NCI-H1417 (cell line): ENCODE measurements at places on chromosomes 11 and 22.
A peak's percentile ranks its signal among the peaks of the same experiment; 100 is the strongest.

DNA sequence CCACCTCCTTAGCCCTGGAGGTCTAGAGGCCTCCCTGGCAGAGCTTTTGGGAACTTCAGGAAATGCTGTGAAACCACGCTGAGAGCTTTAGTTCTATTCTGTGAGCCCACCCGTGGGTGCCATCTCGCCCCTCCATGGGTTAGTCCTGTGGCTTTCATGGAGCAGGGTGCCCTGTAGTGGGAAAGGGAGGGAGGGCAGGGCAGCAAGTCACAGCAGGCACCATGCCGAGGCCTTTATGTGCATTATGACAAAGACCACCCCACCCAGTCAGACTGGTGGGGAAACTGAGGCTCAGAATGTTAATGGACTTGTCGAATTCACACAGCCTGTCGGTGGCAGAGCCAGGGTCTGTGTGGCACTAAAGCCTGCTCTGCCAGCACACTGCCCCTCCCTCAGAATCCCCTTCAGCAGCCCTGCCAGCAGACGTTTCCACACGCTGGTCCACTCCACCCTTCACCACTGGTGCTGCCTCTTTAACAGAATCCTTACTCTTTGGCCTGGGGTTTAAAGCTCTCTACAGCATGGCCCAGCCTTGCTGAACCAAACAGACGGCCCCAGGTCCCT is 13.4 kb downstream of the TMPRSS13 start:
- DNase-seq: no peak

- no peak for DNase-seq
Observed at GRCh38 chr11:128680906-128681305, 13.0 kb upstream of the FLI1 start.

DNA sequence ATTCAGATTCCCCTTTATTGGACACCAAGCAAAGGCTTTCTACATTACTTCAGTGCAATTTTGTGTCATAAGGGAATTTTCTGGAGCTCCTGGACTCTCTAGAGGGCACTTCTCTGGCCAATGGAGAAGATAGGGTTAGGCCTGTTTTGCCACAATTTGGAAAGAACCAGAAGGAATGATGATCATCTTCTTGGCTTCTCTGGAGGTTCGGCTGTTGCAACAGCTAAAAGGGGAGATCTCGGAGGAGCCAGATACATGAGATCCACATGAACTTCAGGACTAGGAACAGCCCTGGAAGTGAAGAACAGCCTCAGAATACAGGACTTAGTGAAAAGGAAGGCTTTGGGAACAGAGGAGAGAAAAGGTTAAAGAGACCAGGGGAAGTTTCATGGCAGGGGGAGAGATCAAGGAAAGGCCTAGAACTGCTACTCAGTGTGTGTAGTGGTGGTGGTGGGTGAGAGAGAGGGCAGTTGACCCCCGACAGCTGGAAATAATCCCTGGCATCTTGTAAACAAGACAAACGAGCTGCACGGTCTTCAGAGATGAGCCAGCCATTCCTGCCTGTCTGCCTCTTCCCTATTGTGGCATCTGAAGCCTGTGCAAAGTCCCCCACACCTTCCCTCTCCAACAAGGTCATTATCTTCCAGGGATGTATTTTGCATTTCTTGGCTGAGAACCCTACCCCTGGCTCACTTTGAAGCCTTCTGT is 83.8 kb downstream of the CCDC81 start:
- DNase-seq: no peak

DNA sequence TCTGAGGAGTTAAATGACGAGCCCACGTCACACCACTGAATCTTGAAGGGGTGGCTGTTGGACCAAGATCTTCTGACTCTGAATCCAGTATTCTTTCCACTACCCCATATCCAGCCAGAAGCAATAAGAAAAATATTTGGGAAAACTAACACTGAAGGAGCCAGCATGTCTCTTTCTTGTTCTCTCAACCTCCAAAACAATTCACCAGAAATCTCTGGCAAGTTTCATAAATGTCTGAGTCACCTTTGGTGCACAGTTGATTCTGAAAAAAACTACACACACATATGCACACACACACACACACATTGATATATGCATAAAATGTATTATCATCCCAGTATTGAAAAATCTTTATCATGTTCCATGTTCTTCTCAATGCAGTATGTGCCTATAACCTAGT is 104.3 kb upstream of the BLID start:
- no peak for DNase-seq

DNA sequence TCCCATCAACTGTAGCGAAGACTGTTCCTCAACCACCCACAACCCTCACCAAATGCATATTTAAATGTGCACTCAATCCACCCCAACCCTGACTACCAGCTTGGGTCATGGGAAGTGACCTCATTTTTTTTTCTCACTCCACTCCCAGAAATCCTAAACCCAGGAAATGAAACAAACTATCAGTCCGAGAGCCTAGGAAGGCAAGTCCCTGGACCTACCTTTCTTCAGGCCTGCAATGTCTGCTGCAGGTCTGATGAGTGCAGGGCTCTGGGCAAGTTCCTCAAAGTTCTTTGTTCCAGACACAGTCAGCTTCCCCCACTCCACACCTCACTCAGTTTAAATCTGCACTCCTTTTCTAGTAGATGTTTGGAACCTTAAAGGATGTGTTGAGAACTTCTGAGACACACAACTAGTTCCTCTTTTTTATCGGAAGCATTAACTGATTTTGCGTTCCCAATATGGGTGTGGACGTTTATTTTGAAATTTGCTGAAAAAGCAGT is at the start of gene MS4A4E:
TSS of gene MS4A4E (minus strand) at position 398 of the 500 bp plus-strand sequence. CDS start 13,082 bp downstream, outside the sequence.
- DNase-seq: no peak

DNA sequence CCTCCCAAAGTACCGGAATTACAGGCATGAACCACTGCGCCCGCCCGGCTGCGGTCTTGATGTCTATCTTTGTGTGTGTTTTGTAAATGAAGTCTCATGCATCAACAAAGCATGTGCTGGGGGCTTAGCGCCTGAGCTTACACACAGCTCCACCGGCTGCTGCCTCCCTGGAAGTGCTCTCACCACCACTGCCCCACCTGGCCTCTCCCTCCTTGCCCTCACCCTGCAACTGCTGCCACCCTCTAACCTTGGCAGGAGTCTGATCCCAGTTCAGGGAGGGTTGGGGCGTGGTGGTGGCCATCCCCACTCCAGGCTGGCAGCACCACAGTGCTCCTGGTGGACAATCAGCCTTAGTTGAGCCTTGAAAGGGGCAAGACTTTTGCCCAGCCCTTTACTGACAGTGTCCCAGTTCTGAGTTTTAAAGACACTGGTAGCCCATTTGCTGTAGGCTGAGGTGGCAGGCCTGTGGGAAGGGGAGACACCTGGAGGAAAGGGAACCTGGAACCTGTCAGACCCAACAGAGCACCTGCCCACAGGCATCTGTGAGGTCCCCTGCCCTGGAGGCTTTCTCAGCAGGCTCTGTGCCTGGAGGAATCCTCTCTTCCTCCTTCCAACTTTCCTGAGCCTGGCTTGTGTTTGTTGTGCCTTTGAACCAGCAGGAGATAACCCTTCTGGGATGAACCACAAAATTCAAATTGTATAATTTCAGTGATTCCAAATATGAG is 42.4 kb upstream of the WEE1 start:
- DNase-seq: no peak

GRCh38 chr11:101211407-101211975 is 81.9 kb upstream of the PGR start:
- DNase-seq: no peak

DNA sequence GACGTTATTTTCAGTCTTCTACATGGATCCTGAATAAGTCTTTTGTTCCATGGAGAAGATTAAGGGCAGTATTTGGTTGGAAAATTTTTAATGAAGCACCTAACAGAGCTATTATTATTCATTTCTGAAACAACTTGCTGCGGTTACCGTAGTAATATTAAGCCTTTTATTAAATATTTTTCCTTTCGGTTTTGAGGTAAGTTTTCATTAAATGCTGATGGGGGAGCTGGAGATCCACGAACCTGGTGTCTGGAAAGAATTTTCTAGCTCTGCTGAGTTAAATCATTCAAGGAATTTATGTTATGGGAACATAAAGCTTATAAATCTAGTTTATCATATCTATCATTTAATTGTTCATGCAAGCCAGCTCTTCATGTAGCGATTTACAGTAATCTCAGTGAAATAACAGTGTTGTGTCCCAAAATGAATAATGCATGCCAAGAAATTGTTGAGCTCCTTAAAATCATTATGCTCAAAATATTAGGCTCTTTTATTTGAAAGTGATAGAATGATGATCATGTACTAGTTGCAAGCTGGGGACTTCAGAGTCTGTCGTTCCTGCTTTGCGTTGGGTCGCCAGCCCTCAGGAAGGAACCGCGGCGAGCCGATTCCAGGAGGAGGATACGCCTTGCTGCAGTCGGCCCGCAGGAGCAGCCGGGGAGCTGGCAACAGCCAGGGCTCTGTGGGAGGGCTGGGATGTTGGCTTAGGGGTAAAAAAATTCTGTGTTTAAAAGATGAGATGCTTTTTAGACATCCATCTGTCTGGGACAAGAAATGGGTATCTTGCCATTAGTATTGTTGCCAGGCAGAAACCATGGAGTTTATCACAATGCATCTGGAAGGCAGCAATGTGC is 83.1 kb downstream of the TBC1D22A start:
- no peak for DNase-seq

DNA sequence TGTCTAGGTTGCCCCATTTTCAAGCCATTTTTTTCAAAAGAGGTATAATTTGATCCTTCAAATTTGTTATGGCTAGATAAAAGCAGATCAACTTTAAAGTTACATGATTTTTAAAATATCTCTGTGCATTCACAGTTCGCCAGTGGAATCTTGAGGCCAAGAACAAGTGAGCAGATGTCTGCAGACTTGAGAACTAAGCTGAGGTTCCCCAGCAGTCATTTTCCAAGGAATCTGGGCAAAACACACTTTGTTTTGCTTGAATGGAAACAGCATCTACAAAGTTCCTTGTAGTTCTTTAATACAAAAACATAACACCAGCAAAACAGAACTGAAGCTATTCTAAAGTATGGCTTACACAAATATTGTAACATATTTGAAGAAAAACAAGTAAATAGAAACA is 7.7 kb downstream of the MPPED2 start:
- no peak for DNase-seq

GRCh38 chr22:17161991-17162390 is 2.9 kb upstream of the HDHD5 start:
- no peak for DNase-seq

DNA sequence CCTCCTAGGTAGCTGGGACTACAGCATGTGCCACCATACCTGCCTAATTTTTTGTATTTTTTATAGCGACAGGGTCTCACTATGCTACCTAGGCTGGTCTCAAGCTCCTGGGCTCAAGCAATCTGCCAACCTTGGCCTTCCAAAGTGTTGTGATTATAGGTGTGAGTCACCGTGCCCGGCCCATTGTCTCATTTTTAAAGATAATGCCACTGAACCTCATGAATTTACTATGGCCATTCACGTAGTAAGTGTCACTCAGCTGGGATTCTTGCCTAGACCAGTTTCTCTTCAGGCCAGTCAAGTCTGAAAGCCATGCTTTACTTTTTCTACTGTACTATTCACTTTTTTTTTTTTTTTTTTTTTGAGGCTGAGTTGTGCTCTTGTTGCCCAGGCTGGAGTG is 22.4 kb downstream of the DEPDC5 start:
- DNase-seq: no peak

- DNase-seq: no peak
Observed at GRCh38 chr22:36199001-36199551, 2.5 kb downstream of the APOL4 start.

DNA sequence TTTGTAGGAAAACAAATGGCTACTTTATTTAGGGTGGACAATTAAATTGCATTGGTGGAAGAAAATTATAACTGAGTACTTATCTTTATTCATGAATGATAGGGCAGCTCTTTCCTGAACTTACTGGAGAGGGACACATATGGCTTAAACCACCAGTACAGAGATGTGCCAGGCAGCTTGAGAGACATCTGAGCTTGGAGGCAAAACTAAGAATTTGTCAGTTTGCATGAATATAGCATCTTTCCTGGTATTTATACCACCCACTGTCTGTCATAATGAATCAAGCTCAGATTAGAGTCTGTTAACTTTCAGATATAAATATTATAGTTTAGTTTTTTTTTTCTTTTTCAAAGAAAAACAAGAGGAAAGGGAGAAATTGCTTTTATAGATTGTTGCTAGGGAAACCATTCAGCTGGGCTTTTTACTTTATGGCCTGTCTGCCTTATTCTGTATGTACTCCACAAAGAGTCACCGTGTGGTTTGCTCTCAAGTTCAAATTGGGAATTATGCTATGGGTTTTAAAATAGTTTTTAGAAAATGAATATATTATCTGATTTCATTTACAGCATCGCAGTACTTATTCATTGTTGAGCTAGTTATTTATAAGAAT is 477.0 kb upstream of the CHORDC1 start:
- no peak for DNase-seq

GRCh38 chr11:64771861-64772260 is 6.5 kb downstream of the SF1 start:
- DNase-seq: no peak

- peak; percentile 48 for DNase-seq
Observed at GRCh38 chr11:267491-267994, 10.7 kb upstream of the NLRP6 start.

DNA sequence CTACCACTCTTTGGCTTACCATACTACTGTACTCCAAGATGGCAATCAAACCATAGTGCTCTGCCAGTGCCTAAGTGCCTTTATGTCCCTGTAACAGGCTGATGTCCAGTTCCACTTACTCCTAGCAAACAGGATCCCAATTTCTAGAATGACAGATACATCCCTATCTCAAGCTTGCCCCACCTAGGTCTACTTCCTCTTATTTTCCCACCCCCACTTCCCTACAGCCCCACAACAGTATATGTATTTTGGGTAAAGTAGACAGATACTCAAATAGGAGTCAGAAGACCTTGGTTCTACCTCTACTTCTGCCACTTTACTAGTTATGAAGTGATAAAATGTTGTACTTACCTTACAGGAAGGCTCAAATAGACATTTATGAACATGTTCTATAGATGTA is 24.1 kb downstream of the SIK3 start:
- DNase-seq: no peak

DNA sequence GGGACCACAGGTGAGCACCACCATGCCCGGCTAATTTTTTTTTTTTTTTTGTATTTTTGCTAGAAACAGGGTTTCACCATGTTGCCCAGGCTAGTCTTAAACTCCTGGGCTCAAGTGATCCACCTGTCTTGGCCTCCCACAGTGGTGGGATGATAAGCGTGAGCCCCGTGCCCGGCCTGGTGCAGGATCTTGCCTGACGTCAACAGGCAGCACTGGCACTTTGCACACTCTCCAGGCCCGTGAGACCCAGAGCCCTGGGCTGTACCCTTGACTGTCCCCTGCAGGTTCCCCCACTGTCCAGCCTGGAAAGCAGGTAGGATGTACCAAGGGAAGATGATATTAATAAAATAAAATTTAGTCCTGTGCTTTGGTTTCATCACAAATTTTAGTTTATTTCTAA is 29.1 kb upstream of the PANX2 start:
- DNase-seq: no peak

- DNase-seq: no peak
Observed at GRCh38 chr22:21948824-21949568, 3.7 kb downstream of the PPM1F start.

DNA sequence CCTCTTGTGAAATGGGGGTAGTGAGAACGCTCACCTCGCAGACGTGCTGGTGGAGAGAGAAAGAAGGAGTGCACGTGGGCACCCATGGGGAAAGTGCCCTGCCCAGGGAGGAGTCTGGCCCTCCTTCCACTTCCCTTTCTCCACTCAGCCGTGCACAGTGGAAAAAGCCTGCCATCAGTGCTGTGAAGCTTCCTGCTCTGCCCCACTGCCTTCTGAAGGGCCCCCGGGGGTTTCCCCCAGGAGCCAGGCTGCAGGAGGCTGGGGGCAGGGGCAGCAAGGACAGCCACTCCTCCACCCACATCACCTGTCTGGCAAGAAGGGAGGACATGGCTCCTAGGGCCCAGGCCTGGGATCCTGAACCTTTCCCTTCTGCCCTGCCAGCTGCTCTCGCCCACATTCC is 7.6 kb downstream of the TP53I11 start:
- DNase-seq: peak; percentile 90
